Activated CD8-positive, alpha-beta memory T cell treated with anti-CD3 and anti-CD28 coated beads for 4 hours (primary cell): ENCODE measurements at places on chromosomes 13 and 19.

- DNase-seq, result no peak
Measured at GRCh38 chr19:13689085-13689484, 75.2 kb upstream of the MRI1 start.

DNA sequence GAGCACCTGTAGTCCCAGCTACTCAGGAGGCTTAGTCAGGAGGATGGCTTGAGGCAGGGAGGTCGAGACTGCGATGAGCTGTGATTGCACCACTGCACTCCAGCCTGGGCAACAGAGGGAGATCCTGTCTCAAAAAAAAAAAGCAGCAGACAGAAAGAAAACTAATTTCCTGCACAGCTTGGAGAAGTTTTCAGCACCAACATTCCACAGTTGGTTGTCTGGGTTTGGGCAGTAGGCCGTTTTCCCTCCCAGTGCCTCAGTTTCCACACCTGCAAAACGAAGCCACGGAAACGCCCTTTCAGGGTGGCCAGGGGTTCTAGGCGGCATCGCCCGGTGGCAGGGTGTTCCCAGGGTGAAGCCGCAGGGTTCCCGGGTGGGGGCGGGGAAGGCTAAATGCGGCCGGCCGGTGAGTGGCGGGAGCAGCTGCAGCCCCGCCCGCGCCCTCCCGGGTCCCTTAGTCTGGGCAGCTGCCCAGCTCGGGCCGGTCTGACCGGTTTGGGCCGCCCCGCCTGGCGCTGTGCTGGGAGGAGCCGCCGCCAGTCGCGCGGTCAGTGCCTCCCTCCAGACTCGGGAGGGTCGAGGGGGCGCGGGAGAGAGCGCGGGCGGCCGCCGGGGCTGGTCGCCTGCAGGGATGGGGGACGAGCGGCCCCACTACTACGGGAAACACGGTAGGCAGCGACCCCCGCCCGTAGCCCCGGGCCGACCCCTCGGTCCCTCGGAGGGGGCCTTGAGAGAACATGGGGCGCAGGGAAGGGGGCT is at the start of gene SLC44A2:
TSS of gene SLC44A2 (plus strand) at position 551 of the 759 bp plus-strand sequence. CDS start at position 632, 81 bp downstream.
- no peak for DNase-seq

DNA sequence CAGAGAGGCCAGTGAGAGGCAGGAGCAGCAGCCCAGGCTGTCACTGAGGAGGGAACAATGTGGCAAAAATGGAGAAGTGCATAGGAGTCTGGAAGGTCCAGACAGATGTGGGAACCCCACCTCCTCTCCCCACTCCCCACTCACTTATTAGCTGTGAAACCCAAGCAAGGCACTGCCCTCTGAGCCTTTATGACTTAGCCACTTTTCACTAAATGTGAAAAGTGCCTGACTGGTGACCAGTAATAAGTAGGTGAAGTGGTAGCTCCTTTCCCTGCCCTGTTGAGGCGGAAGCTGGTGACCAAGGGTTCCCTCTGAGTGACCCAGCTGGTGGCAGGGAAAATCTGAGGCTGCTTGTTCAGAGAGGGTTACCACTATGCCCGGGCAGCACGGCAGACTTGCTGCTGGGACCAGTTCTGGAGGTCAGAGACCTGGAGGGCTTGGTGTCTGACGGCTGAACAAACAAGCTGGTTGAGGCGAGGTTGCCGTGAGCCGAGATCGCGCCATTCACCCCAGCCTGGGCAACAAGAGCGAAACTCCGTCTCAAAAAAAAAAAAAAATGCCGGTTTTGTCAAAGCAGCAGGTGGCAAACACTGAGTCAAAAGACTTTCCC is 80.0 kb downstream of the ZNF429 start:
- DNase-seq, result no peak

DNA sequence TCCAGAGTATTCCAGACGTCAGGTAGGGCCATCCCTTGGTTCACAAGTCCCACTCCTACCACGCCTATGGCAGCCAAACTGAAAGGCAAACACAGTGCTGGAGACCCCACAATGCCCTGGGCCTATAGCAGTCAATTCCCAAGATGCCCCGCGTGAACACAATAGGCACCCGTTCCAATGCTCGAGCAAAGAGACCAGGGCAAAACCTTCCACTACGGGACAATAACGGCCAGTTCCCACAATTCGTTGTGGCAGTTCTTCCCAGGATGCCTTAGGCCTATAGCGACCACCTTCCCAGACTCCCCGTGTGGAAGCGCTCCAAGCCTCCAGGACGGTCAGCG is 538 bp downstream of the ZNF428 start:
- peak; percentile 8 for DNase-seq

- no peak for DNase-seq
Measured at GRCh38 chr13:27079421-27079958, 92.1 kb downstream of the USP12 start.

GRCh38 chr19:33094436-33095067 is 13.6 kb downstream of the GPATCH1 start:
- no peak for DNase-seq
